ENCODE measurements at places on chromosomes 4 and X.

- DNase-seq = no peak
Observed at GRCh38 chrX:118847676-118848075, 24.1 kb downstream of the ZCCHC12 start.

DNA sequence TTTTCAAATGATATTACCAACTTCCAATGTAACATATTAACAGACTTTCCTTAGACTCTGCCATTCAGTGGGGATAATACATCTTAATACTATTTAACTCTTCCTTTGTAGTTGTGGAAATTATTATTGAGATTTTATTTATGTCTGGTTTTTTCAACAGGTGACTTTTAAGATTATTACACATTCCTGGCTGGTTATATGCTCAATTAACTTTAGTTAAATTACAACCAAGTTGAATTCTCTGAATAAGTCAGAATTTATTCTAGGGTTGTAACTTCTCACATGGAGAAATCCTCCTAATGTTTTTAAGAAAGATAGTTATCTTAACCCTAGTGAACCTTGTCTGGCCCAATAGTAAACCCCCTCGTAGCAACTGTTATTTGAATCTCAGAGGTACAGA is 107.3 kb downstream of the SLC10A6 start:
- DNase-seq = no peak

DNA sequence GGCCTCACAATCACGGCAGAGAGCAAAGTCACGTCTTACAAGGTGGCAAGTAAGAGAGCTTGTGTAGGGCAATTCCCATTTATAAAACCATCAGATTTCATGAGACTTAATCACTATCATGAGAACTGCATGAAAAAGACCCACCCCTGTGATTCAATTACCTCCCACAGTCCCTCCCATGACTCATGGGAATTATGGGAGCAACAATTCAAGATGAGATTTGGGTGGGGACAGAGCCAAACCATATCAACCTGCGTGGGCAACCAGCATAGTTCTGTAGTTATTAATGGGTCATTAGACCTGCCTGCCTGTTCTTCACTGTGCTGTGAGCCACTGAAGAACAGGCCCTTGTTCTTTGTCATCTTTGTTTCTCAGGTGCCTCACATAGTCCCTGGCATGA is 593.7 kb upstream of the BOD1L1 start:
- DNase-seq = no peak

- DNase-seq = no peak
Observed at GRCh38 chr4:727576-727975, 21.9 kb downstream of the PCGF3 start.

GRCh38 chr4:79788884-79789283 is 284.1 kb downstream of the ANTXR2 start:
- DNase-seq = no peak

DNA sequence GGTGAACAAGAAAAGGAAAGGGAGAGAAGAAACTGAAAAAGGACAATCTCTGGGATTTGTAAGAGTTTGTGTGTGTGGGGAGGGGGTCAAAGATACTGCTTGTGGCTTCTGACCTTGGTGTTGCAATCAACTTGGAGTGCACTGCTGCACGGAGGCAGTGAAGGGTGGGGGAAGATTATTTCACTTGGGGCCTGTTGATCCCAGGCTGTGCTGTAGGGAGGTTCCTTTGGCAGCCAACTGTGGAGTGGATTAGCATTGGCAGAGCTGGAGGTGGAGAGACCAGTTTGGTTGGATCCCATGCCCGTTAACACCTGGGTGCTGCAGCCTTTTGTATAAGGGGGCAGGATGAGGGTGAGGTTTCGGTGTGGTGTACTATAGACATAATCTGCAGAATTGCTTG is 38.2 kb downstream of the AFF1 start:
- no peak for DNase-seq

- no peak for DNase-seq
Observed at GRCh38 chr4:184774152-184774551, 40.3 kb upstream of the CENPU start.

GRCh38 chrX:107673431-107673830 is 45.1 kb downstream of the PRPS1 start:
- DNase-seq = no peak

DNA sequence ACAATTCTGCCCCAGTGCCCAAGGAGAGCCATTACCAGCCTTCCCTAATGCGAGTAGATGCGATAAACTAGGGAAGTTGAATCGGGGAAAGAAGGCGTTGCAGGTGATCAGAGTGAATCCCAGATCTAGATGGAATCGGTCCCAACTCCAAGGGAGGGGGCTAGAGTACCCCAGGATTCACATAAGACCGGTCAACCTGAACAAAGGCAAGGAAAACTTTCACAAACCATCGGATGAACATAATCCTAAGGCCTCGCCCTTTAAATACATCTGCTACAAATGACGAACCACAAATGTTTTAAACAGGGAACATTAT is 11.2 kb upstream of the ZCCHC13 start:
- no peak for DNase-seq

DNA sequence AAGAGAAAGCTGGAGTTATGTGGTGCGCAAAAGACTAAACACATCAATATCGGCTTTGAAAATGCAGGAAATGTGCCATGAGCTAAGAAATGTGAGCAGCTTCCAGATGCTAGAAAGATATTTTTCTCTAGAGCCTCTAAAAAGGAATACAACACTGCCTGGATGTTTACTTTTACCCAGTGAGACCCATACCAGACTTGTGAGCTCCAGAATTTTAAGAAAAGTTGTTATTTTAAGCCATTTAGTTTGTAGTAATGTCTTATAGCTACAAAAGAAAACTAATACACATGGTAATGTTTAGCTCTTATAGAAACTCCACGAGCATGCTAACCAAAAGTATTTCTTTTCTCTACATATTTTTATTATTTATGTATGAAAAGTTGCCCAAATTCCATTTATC is 1389.4 kb downstream of the C4orf33 start:
- no peak for DNase-seq

- DNase-seq = no peak
Observed at GRCh38 chr4:40987151-40987550, 227.2 kb downstream of the APBB2 start.

DNA sequence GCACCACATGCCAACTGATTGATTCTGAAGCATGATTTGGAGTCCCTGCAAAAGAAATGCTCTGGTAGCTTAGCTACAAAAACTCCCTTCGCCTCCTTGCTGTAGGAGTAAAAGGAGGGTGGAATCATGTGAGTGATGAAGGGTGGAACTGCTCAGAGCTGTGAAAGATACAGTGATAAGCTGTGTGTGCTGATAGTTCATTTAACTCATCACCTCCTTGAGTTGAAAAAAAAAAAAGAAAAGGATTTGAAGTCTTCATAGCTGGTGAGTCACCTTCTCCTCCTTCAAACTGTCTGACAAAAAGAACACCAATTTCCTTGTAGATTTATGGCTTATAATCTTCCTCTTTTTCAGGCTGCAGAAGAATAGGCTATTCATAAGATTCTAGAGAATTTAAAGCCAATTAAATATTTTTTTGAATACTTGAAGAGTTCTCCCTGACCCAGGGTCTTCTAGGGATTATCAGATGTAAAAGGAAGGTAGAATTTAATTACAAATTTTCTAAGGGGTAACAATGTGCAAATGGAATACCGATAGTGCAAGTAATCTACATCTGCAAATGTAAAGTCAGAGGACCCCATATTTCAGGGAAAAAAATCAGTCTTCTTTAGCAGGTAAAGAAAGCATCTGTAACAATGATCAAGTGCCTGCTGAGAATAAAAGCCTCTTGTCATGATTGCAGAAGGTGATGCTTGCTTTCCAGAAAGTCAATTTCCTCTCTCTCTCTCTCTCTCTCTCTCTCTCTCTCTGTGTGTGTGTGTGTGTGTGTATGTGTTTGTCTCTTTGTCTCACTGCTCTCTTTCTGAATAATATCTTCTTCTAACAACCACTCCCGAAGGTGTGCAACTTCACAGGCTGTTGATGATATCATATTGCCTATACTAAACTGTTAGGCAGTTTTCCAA is 208.8 kb upstream of the VEGFC start:
- no peak for DNase-seq

- DNase-seq = no peak
Observed at GRCh38 chr4:144353292-144353691, 212.8 kb upstream of the GYPA start.

GRCh38 chr4:77586951-77587383 is 18.7 kb upstream of the CXCL13 start:
- DNase-seq = no peak

DNA sequence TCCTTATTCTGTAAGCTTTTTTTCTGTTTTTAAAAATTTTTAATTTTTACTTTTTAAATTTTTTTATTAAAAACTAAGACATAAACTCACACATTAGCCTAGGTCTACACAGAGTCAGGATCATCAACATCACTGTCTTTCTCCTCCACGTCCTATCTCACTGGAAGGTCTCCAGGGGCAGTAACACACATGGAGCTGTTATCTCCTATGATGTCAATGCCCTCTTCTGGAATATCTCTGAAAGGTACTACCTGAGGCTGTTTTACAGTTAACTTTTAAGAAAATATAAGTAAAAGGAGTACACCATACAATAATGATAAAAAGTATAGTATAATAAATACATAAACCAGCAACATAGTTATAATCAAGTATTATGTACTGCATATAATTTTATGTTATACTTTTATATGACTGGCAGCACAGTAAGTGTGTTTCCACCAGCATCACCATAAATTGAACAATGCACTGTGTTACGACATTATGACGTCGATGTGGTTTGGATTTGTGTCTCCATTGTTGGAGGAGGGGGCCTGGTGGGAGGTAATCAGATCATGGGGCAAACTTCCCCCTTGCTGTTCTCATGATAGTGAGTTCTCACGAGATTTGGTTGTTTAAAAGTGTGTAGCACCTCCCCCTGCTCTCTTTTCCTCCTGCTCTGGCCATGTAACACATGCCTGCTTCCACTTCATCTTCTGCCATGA is 21.3 kb downstream of the IL15 start:
- no peak for DNase-seq

GRCh38 chr4:128068918-128069317 is 7.8 kb downstream of the LARP1B start:
- DNase-seq = no peak

- no peak for DNase-seq
Observed at GRCh38 chr4:183348136-183348535, 25.9 kb upstream of the CLDN24 start.

GRCh38 chrX:41122664-41123257 is 37.5 kb downstream of the USP9X start:
- no peak for DNase-seq

DNA sequence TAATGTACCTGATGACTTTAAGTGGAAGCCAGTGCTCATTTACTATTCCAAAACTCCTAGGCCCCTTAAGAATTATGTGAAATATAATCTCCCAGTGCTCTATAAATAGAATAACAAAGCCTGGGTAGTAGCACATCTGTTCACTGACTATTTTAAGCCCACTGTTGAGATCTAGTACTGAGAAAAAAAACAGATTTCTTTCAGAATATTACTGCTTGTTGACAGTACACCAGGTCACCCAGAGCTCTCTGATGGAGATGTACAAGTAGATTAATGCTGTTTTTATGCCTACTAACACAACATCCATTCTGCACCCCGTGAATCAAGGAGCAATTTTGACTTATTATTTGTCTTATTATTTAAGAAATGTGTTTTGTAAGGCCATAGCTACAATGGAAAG is 75.7 kb downstream of the FAM47C start:
- DNase-seq = no peak

- no peak for DNase-seq
Observed at GRCh38 chr4:170388255-170388654, 298.5 kb upstream of the AADAT start.

DNA sequence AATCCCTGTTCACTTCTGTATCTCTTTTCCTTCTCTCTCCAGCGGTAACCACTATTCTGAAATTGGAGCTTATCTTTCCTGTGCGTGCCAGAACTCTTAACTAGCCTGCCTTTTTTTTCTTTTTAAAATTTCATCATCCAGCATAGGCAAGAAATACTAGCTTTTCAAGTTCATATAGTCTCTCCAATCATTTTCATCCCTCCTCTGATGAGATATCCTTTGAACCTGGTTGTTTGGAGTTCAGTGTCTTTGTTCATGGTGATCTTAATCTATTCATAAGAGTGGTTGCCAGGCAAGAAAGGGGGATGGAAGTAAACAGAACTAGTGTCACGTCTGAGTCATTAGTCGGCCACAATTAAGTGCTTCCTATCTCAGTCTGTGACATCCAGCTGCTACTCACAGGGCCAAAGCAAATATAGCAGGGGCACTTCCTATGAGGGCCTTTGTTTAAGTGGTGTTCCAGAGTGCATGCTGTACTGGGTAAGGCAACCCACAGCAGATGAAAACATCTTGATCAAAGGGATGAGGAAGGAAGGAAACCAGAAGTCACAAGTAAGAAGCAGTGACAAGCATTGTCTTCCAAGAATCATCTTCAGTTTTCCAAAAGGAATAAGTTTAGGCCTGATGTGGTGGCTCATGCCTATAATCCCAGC is 56.4 kb upstream of the XIAP start:
- no peak for DNase-seq

Data from left renal pelvis (tissue), 4 donors.